ENCODE measurements at places on chromosomes 2 and 18.

DNA sequence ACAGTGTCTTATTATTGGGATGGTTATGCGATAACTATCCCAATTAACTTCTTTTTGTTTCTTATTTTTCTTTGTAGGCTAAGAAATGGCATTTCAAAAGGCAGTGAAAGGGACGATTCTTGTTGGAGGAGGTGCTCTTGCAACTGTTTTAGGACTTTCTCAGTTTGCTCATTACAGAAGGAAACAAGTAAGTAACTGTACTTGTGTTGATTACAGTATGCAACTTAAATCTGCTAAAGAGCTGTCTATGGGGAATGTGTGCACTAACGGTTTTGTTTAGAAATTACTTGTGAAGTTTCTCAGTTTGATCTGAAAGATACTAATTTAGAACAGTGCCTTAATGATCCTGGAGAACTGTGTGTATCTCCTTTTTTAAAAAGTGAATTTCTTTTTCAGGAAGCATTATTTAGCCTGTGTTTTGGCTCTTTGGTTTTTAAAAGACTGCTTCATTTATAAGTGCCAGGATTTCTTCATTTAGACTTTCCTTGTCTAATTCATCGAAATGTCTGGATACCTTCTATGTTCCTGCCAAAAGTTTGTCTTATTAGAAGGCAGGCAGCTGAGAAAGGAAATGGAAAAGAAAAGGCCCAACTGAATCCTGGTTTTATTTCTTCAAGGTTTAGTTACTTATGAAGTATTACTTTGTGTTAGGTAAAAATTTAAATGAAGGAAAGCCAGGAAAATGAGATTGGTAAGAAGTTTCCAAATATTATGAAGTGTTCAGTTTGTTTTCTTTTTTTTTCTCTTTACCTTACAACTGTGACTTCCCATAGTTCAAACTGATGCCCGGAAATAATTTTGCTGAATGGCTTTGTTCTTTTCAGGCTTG is 40.1 kb downstream of the GPD2 start:
- DNase-seq, result no peak

- peak; percentile 68 for DNase-seq
Measured at GRCh38 chr2:73984203-73984921, at the start of gene TET3. TSS of gene TET3 (plus strand) at chr2:73984910. CDS start at chr2:73986404, 1,494 bp downstream.

- DNase-seq, result no peak
Measured at GRCh38 chr2:205808486-205809121, 126.3 kb downstream of the NRP2 start.

GRCh38 chr2:21515903-21516302 is 392.1 kb downstream of the TDRD15 start:
- no peak for DNase-seq

DNA sequence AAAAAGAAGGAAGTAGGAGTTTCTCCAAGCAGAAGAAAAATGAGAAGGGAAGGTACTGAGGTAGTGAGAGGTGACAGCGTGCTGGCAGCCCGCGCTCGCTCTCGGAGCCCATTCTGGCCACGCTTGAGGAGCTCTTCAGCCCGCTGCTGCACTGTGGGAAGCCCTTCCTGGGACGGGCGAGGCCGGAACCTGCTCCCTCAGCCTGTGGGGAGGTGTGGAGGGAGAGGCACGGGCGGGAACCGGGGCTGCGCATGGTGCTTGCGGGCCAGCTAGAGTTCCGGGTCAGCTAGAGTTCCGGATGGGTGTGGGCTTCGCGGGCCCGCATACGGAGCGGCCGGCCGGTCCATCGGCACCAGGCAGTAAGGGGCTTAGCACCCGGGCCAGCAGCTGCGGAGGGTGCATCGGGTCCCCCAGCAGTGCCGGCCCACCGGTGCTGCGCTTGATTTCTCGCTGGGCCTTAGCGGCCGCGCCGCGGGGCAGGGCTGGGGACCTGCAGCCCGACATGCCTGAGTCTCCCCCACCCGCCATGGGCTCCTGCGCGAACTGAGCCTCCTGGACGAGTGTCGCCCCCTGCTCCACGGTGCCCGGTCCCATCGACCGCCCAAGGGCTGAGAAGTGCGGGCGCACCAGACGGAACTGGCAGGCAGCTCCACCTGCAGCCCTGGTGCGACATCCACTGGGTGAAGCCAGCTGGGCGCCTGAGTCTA is 11.1 kb upstream of the CYS1 start:
- DNase-seq, result peak; percentile 63

DNA sequence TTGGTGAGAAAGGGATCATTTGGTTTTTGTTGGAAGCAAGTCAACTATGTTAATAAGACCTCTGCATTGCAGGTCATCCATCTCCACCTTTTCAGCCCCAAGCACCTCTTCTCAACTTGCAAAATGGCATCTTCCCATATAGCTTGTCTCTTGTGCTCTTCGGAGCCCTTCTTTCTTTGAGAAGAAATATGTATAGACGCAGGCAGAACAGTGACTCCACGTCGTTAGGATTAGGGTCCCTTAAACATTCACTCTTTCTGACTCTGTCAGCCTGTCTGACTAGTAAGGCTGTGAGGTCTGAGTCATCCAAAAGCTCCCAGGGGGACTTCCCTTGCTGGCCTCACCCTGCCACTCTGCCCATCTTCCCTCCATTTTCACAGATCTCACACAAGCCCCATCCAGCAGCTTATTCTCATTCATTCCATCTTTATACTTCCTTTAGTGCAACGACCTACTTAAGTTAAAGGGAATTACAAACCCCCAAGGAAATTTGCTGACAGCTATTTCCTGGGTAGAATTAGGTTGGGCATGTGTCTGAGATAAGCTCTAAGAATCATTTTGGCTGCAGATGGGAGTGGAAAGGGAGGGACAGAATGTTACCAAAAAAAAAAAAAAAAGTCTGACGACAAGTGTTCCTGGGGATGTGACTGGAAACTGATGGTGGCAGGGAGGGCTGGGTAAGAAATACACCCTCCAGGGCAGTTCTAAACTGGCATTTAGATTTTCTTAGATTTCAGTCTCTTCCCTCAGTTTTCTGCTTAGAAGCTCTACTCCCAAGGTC is 37.7 kb upstream of the MEX3C start:
- peak; percentile 63 for DNase-seq

DNA sequence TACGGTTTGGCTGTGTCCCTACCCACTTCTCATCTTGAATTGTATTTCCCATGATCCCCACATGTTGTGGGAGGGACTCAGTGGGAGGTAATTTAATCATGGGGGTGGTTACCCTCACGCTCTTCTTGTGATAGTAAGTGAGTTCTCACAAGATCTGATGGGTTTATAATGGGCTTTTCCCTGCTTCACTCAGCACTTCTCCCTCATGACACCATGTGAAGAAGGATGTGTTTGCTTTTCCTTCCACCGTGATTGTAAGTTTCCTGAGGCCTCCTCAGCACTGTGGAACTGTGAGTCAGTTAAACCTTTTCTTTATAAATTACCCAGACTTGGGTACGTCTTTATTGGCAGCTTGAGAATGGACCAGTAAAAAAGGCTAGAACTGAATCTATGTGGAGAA is 750.0 kb upstream of the ID2 start:
- no peak for DNase-seq
